ENCODE measurements at places on chromosomes 6 and 20.

DNA sequence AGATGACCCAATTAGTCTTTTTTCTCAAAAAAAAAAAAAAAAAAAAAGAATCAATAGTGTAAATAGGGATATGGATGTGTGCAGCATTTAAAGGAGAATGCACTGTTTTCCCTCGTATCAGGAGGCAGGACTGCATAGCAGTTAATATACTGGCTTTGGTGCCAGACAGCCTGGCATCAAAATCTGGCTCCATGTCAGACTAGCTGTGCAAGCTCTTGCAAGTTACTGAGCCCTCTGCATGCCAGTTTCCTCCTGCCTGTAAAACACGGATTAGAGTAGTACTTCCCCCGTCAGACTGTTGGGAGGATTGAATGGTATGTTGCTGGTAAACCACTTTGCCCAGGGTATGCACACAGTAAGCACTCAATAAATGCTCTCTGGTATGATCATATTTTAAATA, 594.2 kb upstream of the CHD6 start:
- DNase-seq: no peak

DNA sequence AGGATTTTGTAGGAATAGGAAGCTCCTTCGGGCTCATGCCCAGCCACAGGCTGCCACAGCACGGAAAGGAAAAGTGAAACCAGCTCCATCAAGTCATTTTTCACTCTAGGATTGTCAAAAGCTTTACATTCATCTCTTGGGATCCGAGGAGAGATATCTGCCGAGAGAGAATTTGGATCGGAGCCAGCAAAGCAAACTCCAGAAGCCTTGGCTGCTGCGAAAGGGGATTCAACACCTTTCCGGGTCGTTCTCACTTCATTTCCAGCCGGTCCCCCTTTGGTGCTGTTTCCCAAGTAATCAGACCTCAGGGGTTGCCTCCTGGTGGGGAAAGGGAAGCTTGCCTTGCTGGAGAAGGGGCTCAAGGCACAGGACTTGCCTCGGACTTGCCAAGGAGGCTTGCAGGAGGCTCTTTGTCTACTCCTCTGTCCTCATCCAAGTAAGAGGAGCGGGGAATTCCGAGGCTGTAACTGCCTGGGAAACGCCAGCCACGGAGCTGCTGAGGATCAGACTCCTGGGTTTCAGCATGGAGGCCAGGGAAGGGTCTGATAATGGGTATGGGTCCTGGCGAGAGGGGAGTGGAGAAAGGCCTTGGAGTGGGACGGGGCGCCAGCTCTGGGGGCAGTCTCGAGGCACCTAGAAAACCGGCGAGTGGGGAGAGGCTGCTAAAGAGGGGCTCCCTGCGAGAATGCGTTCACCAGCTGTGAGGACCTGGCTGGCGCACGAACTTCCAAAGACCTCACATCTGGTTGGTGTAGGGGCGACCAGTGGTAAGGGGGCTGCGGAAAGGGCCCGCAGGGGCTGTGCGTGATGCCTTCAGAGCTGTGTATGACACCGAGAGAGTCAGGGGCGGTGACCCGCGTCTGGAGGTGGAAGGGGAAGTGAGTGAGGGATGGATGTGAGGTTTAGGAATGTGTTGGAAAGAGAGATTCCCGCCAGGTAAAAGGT, 702 bp downstream of the ETV7 start:
- DNase-seq: no peak

DNA sequence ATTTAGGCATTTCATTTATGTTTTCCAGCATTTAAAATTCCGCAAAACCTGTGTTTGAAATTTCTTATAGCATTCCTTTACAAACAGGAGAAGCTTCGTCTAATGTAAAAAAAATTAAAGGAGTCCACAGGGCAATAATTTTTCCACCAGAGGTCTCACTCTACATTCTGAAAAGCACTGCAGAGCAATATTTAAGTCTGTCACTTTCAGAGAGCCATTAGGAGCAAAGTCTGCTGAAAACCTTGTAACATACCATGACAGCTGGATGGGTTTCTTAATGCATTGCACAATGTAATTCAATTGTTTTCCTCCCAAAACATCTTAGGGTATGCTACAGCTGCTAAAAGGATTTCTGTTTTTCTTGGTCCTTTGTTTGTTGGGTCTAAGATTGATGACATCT, 18.0 kb downstream of the BAG2 start:
- DNase-seq: no peak

DNA sequence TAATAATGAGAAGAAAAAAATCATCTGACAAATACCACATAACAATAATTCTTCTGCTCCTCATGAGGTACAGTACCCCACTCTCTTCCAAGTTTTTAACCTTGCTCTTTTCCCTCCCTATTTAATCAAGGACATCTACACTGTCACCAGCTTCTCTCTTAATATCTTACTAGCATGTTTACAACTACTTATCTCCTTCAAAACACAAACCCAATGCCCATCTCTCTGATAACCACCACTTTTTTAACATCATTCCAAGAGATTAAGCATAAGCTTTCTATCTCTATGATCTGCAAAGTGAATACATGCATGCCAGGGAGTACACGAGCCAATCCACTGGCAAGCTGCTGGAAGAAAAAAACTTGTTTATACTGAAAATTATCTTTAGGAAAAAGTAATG, 10.3 kb downstream of the CEP85L start:
- no peak for DNase-seq

- no peak for DNase-seq
Measured at GRCh38 chr6:111793711-111794111, 79.5 kb downstream of the FYN start.

DNA sequence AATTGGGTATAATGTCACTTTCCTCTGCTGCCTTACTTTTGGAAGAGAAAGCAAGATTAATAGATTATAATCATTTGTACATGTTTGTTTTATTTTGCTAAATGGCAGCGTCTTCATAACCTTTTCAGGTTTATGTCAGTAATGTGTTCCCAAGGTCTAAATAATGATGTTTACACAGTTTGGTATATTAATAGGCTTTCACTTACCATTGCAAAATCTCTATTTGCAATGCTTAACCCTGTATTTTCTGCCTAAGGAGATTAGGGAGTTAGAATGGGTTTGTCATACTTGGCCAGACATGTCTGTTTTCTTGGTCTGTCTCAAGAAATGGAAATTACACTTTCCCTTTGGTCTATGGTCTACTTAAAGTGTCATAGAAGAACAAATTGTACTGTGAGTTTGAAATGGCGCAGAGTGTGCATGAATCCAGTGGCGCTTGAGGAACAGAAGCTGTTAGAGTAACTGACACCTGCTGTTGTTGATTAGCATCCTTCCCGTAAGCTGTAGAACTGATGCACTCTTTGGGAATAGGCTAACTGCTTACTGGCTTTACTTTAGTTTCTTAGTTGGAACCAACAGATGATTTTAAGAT, 261.1 kb downstream of the SAMD5 start:
- DNase-seq: no peak

- DNase-seq: no peak
Measured at GRCh38 chr6:2658788-2659187, 91.9 kb downstream of the MYLK4 start.

DNA sequence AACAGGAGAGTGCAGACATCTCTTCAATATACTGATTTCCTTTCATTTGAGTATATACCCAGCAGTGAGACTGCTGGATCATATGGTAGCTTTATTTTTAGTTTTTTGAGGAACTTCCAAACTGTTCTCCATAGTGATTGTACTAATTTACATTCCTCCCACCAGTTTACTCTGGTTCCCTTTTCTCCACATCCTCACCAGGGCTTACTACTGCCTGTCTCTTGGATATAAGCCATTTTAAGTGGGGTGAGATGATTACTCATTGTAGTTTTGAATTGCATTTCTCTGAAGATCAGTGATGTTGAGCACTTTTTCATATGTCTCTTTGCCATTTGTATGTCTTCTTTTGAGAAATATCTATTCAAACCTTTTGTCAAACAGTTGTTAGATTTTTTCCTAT, 64.9 kb upstream of the HMGCLL1 start:
- DNase-seq: no peak

DNA sequence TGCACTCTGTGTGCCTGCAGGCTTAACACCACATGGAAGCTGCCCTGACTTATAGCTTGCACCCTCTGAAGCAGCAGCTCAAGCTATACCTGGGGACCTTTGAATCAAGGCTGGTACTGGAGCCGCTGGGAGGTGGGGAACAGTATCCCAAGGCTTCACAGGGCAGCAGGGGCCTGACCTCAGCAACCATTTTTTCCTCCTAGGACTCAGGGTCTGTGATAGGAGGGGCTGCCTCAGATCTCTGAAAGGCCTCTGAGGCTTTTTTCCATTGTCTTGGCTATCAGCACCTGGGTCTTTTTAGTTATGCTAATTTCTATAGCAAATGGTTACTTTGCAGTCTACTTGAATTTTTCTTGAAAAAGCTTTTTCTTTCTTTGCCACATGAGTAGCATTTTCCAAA, 80.2 kb upstream of the OPRM1 start:
- no peak for DNase-seq

DNA sequence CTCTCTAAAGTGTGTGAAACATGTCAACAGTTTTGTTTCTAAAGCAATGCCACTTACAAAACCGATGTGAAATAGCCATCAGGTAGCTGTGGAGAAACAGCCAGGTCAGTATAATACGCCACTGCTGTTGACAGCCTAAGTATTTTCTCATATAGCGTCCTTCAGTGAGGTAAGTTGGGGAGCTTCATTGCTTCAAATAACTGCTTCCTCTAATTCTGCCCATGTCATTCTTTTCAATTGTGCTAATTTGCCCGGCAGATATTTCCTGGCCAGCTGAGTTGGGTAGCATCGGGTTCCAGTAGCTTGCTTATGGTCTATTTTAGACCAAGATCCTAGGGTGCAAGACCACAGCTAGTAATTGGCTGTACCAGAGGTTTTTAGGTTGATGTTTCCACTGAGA, 2.1 kb upstream of the ARMC2 start:
- no peak for DNase-seq

DNA sequence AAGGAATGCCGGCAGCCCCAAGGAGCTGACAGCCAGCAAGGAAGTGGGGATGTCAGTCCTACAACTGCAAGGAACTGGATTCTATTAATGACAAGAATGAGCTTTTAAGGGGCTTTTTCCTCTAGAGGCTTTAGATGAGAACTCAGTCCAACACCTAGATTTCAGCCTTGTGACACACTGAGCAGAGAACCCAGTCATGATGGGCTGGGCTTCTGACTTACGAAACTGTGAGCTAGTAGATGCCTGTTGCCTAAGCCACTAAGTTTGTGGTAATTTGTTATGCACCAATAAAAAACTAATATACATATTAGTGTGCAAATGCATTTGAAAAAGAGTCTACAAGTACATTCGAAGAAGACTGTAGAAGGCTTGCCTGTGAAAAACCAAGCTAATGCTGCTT, 263.3 kb downstream of the SOX4 start:
- DNase-seq: no peak

GRCh38 chr20:36246401-36246800, 10.1 kb downstream of the AAR2 start:
- DNase-seq: no peak

DNA sequence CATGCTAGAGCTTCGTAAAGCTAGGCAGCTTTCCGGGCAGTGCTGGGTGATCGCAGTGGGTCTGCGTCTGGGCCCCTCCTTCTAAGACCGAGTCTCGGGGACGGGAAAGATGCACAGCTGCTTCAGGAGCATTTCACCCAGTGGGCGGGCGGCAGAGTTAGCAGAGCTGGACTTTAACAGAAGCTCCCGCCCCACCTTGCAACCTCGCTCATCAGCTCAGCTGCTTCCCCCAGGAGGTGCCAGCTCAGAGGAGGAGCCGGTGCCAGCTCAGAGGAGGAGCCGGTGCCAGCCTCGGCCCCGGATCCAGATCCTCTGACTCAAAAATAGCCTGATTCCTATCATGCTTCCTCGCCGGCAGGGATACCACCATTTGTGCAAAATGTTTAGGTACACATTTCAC, 94.5 kb upstream of the RPS6KA2 start:
- DNase-seq: no peak

GRCh38 chr6:17469006-17469832, 75.8 kb downstream of the CAP2 start:
- no peak for DNase-seq

DNA sequence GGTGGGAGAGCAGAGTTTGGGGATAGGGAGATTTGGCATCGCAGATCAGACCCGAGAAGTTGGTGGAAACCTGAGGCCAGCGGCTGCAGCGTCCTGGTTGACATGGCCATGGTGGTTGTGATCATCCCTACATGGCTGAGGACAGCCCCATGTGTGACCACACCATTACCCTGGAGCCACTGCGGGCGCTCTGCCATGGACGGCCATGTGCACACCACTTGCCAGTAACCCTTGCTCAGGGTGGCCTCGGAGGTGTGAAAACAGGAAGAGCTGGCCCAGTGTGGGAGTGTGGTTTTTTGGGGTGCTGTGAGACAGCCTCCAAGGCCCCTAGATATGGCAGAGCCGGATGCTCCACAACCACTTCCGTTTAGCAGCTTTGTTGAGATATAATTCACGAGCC, 64.4 kb downstream of the TMEM242 start:
- no peak for DNase-seq

DNA sequence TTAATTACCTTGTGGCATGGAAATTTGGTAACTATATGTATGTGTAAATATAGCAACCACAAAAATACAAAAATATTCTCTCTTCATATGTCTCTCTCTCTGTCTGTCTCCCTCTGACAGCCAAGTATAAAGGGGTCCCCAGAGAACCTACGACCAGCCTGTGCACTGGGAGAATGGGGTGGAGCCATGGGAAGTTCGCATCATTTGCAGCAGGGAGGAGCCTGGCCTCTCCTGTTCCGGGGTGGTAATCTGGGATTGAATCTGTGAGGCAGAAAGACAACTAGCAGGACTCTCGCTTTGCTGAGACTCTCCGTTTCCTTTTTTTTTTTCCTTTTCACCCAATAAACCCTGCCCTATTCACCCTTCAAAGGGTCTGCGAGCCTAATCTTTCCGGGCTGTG, 1109.1 kb downstream of the HACE1 start:
- no peak for DNase-seq

- DNase-seq: no peak
Measured at GRCh38 chr6:122995921-122996793, at the start of gene CLVS2. CLVS2 (plus strand) TSS chr6:122996235; CDS start chr6:122997778, 1,543 bp downstream.

GRCh38 chr6:34189806-34190503, 44.1 kb upstream of the GRM4 start:
- no peak for DNase-seq

- no peak for DNase-seq
Measured at GRCh38 chr6:153003366-153003690, 819 bp upstream of the MTRF1L start.

- DNase-seq: no peak
Measured at GRCh38 chr6:2186516-2186915, 58.9 kb downstream of the GMDS start.

GRCh38 chr6:37765182-37765775, 54.2 kb upstream of the ZFAND3 start:
- DNase-seq: no peak

Data from AG09319 (cell line).